ENCODE measurements at places on chromosomes 6 and 20.

DNA sequence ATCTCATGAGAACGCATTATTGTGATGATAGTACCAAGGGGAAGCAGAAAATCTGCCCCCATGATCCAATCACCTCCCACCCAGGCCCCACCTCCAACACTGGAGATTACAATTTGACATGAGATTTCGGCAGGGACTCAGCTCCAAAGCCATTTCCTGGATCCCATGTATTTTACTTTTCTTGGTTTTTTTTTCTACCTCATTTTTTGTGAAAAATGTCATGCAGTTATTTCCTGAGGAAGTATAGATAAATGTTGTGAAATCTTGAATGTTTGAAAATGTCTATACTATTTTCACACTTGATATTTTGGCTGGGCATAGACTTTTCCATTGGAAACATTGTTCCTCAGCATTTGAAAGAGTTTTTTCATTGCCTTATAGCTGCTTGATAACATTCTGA is 9.1 kb upstream of the BRPF3 start:
- no peak for DNase-seq

DNA sequence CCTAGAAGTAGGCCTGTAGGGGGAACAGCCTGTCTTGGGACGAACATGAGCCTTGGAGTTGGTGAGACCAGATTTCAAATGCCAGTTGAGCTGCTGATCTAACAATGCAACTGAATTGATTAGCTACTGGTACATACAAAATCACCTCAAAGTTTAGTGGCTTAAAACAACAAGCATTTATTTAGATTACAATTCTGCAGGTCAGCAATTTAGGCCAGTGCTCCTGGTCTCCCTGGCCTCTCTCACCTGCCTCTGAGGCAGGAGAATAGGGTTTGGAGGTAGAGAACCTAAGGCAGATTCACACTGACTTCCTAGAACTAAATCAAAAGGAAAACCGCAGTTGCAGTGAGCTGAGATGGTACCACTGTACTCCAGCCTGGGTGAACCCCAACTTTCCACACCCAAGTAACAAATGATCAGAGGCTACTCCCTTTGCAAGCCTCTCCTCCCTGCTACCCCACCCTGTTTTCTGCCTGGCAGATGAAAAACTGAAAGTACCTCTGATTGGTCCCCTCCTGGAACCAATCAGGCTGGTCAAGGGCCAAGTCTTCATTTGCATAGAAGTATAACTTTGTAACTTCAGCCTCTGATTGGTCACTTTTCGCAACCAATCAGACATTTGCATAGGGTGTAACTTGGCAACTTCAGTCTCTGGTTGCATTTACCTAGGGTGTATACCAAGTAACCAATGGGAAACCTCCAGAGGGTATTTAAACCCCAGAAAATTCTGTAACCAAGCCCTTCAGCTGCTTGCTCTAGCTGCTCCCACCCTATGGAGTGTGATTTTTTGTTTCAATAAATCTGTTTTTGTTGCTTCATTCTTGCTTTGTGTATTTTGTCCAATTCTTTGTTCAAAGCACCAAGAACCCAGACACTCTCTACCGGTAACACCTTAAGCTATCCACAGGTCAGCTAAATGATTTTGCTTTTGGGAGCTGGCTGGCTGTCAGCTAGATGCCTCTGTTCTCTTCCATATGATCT is 8.1 kb upstream of the UBR2 start:
- no peak for DNase-seq

GRCh38 chr20:35575958-35576357 is 34.1 kb downstream of the ERGIC3 start:
- no peak for DNase-seq

DNA sequence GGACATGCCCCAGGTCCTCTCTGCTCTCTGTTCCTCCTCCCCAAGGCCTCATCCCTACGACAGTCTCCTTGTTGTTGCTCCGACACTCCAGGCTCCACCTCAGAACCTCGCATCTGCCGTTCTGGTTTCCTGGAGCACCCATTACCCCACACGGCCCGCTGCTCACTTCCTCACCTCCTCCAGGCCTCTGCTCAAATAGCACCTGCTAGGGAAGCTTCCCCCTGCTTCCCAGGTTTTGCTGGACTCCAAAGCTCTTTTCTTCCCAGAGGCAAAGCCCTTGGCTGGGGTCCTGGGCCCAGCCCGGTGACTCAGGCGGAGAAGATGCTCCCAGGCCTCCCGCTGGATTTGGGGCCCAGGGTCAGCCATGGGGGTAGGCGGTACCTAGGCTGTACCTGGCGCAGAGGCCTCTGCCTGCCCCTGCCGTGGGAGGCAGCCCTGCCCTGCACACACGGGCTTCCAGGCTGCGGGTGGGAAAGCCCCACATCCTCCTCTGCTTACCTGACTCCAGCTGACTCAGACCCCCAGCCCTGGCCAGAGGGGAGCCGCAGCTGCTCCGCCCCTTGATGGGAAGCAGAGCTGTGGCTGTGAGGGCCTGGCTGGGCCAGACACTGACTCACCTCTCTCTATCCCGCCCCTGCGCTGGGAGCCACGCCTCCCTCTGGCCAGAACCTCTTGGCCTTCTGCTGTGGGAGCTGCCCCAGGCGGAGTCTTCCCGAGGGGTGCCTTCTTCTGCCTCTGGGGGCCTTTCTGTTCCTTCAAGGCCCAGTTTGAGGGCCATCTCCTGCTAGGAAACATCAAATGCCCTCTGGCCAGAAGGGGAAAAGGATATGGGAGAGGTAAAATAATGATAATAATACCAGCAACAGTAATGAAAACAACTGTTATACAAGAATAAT is 130.5 kb downstream of the CEBPB start:
- peak; percentile 83 for DNase-seq

GRCh38 chr6:112189494-112189893 is 64.9 kb downstream of the LAMA4 start:
- DNase-seq: no peak

GRCh38 chr6:83962582-83962981 is 71.0 kb upstream of the MRAP2 start:
- DNase-seq: no peak

- no peak for DNase-seq
Measured at GRCh38 chr6:134253681-134254080, 64.2 kb downstream of the SGK1 start.

DNA sequence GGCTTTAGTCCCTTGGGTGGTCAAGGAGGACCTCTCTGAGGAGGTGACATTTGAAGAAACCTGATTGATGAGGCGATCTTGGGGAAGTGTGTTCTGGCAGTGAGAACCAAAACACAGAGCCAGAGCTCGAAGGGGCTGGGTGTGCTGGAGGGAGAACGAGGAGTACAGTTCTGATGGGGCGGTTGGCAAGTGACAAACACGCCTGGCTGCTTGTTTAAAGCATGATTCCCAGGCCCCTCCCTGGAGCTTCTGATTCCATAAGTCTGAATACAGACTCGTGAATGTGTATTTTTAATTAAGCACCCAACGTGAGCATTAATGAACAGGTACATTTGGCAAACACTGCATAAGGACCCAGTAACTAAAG is 886 bp upstream of the NFATC2 start:
- DNase-seq: no peak

DNA sequence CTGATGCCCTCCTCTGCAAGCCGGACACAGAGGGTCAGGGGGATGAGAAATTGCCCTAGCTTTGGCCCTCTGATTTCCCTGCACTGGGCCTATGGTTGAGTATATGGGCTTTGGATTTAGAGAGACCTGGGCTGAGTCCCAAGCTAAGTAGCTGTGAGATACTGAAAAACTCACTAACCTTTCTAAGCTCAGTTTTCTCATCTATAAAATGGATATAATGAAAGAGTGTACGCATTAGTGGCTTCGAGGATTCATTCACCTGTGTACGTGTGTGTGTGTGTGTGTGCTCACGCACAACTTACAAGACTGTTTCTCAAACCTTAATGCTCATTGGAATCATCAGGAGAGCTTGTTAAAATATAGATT is 12.7 kb upstream of the RBPJL start:
- DNase-seq: no peak

- DNase-seq: peak; percentile 81
Measured at GRCh38 chr6:142802124-142802523, 142.9 kb downstream of the HIVEP2 start.

GRCh38 chr20:33910056-33910455 is 83.7 kb upstream of the RALY start:
- no peak for DNase-seq

DNA sequence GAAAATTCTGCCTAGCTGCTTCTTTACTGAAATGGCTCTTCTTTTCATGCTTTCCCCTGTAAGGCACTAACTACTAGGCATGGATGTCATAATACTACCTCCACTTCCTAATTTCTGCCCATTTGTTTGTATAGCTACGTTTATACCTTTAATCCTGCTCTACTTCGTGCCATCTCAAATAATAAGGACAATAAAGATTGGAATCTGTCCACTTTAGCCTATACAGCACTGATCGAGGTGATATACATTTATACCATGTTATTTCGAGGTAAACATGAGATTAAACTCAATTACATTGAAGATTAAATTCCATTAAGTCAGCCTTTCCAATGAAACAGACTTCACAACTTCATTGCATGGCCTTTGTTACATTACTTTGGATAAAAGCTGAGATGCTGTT is 390.6 kb upstream of the MARCKS start:
- no peak for DNase-seq

- no peak for DNase-seq
Measured at GRCh38 chr6:14406614-14407331, 289.2 kb downstream of the CD83 start.

DNA sequence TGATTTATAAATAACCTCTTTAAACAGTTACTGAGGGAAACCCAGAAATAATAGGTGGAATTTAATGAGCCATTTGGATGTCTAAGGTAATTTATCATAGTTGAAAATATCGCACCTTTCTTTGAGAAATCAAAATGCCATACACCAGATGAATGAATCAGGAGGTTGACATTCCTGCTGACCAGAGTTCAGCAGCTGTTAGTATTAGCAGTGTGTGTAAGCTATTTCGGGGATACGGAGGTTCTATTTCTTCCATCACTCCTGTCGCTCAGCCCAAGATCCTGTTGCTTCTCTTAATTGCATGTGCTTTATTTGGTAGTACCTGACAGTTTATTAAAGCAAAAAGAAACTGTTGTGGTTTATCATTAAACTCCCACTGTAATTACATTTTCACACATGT is 67.1 kb downstream of the HDGFL1 start:
- no peak for DNase-seq

GRCh38 chr6:114327074-114327473 is 15.7 kb downstream of the HS3ST5 start:
- no peak for DNase-seq

- DNase-seq: no peak
Measured at GRCh38 chr6:79670789-79671188, 39.7 kb downstream of the SH3BGRL2 start.

DNA sequence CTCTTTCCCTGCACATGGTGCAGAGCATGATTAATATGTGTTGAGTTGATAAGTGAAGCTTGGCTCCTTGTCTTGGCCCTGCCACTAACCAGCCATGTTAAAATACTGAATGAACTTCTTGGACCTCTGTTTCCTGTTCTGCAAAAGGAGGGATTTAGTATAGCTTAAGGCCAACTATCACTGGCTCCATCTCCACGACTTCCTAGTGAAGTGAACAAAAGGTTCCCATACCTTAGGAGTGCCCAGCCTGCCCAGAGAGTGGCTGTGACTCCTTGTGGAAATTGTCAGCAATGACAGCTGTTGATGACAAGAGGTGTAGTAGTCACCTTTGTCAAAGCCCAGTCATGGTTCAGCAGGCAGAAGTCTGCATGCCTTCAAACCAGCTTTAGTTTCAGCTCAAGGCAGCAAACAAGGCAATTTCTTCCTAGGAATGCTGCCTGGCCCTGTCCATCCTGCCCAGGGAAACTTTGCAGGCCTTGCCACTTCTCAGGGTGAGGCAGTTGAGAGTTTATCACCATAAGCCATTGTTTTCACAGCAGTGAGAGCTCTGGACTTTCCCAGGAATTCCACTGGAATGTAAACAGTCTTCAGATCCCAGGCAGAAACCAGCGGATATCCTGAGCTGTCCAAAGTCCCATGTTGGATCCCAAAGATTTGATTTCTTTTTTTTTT is 169.7 kb upstream of the TNFAIP3 start:
- DNase-seq: peak; percentile 89

GRCh38 chr20:44805335-44805978 is 4.9 kb downstream of the RIMS4 start:
- no peak for DNase-seq

DNA sequence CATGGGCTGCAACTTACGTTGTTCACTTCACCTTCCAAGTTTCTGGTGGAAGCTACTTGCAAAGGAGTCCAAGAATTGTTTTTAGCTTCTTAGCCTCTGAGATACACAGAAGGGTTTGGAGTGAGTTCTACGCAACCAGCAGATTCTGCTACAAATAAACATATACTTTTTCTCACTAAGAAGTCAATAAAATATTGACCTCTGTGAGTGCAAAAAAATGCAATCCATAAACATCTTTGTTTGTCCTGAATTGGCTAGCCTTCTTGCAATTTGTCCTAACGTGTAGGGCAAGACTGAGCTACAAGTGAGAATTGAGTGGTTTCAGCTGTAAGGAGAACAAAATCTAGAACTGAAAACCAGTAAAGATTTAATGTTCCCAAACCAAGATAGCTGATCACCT is 26.2 kb upstream of the E2F3 start:
- DNase-seq: no peak

DNA sequence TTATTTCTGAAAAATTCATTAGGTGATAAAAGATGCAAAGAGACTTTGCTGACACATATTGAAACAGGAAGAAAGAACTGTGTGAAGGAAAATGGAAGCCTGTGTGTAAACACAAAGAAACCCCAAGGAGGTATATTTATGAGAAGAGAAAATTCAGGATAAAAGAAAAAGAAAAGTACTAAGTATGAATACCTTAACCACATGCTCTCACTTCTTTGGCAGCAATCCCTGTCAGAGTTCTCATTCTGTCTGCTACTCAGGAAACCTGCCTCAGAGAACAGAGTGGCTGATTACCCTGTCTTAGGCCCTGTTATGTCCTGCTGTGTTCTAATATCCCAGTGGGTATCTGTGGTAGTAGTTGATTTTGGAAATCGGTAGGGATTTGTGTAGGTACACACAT is 457.9 kb downstream of the TBC1D32 start:
- no peak for DNase-seq

- no peak for DNase-seq
Measured at GRCh38 chr6:157269261-157269794, 54.0 kb downstream of the TMEM242 start.

DNA sequence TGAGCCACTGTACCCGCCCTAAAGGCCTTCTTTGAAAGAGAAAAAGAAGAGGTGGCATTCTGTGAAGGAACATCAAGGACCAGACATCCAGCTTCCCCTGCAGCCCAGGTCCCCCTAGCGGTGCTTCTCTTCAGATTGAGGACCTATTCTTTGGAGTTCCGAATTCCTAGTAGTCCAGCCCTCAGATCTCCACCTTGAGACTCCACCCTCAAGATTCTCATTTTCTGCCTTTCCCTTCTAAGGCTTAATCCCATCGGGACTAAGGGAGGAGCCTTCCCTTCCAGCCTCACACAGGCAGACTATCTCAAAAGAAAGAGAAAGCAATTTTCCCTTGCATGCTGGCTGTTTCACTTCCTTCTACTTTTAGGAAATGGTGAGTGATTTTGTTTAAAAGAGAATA is 32.5 kb downstream of the MUC22 start:
- DNase-seq: peak; percentile 14

All from SJSA1 (cell line).